ENCODE measurements at places on chromosomes 11 and 22. TPM values are rescaled to one million over a fixed set of nuclear protein-coding genes. Genes with fewer than 3 reads are reported as not detected.

The OR5P2 gene
- not detected for total RNA-seq

The OR52H1 gene
- not detected for total RNA-seq

The P4HA3 gene
- total RNA-seq = not detected

The HEPHL1 gene
- total RNA-seq = not detected

DNA sequence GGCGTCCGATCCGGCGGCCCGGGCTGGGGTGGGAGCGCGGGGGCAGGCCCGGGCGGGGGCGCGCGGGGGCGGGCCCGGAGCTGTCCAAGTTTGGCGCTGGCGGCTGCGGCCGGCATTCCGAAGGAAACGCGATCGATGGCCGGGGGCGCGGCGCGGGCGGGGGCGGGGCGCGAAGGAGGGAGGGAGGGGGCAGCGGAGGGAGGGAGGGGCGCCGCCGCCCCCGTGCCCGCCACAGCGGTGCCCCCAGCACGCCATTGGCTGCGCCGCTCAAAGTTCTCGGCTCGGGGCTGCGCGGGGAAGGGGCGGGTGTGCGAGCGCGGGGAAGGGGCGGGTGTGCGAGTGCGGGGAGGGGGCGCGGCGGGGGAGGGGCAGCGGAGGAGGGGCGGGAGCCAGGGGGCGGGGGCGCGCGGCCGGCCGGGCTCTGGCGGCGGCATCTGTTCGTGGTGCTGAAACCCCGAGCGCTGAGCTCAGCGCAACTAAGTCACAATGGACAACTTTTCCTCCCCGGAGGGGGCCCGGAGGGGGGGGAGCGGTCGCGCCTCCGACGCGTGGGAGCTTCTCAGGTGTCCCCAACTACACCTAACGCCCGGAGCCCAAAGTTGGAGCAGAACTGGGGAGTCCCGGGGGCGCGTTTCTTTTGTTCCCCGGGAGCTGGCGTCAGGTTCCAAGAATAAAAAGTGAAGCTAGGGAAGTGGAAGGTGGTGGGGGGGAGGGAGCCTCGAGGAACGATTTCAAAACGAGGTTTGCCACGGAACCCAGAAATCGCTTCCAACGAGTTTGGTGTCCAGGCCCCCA, 2.2 kb downstream of the PHF21B start:
- DNase-seq = no peak

- no peak for DNase-seq
Measured at GRCh38 chr11:35146074-35146521, 7.1 kb downstream of the CD44 start.
